ENCODE measurements at places on chromosomes 7 and 10. TPM values are rescaled to one million over a fixed set of nuclear protein-coding genes. Genes with fewer than 3 reads are reported as not detected.

Gene PLXNA4
- under 0.01 TPM for total RNA-seq

Gene SPDYE11
- not detected for total RNA-seq

Gene GIMAP5
- not detected for total RNA-seq

Gene TMEM184A
- 0.64 TPM for total RNA-seq

Gene MKI67
- total RNA-seq, result 21.2 TPM
